Globus pallidus (tissue), 1 donor: ENCODE measurements at places on chromosomes 16 and 17.
A peak's percentile ranks its signal among the peaks of the same experiment; 100 is the strongest.

GRCh38 chr17:9470171-9470570, 105.4 kb downstream of the STX8 start:
- no peak for DNase-seq

- DNase-seq = no peak
Observed at GRCh38 chr17:46082257-46082656, 83.2 kb downstream of the STH start.

DNA sequence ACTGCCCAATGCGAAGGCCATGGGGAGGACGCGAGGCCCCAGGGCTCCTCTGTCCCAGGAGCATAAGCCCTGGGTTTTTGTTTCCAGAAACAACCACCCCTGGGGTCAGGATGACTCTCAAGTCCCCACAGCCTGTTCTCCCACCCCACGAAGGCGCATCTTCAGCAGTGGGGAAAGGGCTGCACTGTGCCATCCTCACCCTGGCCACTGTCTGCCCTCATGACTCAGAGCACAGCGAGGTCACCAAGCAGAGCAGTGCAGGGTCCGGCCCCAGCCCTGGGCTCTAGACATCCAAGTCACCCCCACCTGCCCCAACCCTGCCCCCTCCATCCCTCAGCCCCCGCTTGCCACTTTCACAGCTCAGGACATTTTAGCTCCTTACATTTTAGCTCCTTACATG, 22.7 kb upstream of the KSR1 start:
- DNase-seq = no peak

DNA sequence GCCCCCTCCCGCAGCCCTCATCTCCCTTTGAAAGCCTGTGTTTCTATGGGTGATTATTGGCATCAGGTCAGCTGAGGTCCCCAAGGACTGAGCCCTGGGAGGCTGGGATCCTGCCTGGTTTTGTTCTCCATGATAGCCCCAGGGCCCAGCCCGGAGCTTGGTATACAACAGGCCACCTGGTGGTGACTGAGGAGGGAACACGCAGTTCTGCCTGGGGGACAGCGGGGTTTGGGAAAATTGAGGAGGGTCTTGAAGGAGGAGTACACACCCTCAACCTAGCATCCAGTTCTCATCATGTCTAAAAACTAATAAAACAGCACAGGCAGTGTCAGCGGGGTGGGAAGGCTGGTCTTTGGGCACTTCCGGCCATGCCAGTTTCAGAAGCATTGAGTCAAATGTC, 335.1 kb downstream of the CPPED1 start:
- DNase-seq = no peak

- no peak for DNase-seq
Observed at GRCh38 chr17:49285716-49286115, 55.1 kb upstream of the PHOSPHO1 start.

DNA sequence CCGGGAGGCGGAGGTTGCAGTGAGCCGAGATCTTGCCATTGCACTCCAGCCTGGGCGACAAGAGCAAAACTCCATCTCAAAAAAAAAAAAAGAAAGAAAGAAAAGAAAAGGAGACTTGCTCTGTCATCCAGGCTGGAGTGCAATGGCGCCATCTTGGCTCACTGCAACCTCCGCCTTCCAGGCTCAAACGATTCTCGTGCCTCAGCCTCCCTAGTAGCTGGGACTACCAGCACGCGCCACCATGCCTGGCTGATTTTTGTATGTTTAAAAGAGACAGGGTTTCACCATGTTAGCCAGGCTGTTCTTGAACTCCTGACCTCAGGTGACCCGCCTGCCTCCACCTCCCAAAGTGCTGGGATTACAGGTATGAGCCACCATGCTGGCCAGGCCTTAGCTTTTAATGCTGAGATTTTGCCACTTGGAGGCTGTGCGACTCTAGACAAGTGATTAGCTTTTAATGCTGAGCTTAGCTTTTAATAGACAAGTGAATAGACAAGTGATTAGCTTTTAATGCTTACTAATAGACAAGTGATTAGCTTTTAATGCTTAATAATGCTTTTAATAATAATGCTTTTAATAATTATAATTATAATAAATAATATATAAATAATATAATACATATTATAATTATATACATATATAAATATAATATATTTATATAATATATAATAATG, 9.6 kb downstream of the LDAF1 start:
- DNase-seq = no peak

DNA sequence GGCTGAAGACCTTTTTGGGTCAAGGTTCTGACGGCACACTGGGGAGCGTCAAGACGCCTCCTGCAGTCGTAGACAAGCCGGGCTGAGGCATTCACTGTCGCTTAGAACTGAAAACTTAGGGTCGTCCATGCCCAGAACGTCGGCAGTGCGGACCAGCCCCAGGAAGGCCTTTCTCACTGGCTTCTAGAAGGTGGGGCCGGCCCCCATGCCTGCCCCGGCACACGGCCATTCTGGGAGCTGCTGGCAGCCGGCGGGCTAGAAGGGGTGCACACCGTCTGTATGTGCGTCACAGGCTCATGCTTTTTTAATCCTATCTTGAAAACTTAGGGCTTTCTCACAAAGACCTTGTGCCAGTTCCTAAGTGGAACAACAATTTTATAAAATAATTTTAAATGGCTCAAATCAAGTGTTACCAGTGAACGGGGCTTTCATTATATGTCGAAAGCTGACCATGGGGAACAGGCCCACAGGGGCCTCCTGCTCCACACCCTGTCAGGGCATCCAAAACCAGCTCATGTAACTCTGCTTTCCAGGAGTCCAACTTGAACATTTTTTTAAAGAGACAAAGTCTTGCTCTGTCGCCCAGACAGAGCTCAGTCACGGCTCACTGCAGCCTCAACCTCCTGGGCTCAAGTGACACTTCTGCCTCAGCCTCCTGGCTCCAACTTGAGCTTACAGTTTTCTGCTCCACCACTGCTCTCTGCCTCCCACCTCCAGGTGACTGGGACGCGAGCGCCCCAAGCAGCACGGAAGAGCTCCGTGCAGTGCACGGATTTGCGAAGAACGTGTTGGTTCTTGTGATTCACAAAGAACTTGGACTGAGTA, 111.2 kb downstream of the ANKRD11 start:
- no peak for DNase-seq

GRCh38 chr17:34862384-34862783, 98.9 kb downstream of the CCT6B start:
- DNase-seq = no peak

GRCh38 chr17:41546819-41547218, 18.7 kb upstream of the KRT19 start:
- no peak for DNase-seq

- peak; percentile 39 for DNase-seq
Observed at GRCh38 chr16:1105888-1106620, 10.0 kb upstream of the C1QTNF8 start.

DNA sequence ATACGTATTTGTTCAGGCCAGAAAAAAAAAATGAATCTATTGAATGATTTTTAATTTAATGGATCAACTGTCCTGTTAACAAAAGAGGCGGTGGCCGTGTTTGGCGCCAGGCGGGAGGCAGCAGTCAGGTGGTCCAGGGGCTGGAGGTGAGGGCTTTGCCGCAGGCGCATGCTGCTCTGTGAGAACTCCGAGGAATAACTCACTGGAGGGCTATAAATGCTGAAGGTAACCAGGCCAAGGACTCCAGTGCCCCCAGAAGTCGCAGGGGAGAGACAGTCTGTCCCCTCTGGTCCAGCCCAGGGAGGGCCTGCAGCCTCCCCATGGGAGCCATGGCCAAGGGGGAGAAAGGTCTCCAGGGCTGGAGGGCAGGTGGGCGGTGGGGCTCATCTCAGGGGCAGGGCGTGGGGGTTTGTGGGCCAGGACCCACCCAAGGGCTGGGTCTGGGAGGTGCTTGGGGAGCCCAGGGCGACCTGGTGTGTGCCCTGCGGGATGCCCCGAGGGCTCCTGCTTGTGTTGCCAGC, 7.1 kb upstream of the BAHCC1 start:
- no peak for DNase-seq

GRCh38 chr16:23317751-23318150, 15.6 kb downstream of the SCNN1B start:
- DNase-seq = no peak

- no peak for DNase-seq
Observed at GRCh38 chr16:8519179-8519578, 71.1 kb downstream of the TMEM114 start.

GRCh38 chr17:81324851-81325713, 30.0 kb upstream of the SLC38A10 start:
- DNase-seq = no peak

DNA sequence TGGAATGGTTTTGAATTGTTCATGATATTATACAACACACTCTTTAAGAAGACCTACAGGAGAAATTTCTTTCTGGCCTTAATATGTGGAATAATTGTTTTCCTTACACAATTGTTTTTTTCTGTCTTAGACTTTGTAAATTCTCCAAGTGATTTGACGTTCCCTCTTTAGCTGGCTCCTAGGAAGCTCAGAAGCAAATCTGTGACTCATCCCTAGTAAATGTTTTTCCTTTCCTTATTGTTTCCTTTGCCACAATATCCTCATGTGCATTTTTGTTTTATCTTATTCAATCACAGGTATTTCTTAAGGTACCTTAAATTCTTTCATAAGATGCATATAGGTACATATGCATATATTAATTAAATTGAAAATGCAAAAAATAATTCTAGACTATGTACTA, 13.5 kb downstream of the KIAA0753 start:
- DNase-seq = no peak

DNA sequence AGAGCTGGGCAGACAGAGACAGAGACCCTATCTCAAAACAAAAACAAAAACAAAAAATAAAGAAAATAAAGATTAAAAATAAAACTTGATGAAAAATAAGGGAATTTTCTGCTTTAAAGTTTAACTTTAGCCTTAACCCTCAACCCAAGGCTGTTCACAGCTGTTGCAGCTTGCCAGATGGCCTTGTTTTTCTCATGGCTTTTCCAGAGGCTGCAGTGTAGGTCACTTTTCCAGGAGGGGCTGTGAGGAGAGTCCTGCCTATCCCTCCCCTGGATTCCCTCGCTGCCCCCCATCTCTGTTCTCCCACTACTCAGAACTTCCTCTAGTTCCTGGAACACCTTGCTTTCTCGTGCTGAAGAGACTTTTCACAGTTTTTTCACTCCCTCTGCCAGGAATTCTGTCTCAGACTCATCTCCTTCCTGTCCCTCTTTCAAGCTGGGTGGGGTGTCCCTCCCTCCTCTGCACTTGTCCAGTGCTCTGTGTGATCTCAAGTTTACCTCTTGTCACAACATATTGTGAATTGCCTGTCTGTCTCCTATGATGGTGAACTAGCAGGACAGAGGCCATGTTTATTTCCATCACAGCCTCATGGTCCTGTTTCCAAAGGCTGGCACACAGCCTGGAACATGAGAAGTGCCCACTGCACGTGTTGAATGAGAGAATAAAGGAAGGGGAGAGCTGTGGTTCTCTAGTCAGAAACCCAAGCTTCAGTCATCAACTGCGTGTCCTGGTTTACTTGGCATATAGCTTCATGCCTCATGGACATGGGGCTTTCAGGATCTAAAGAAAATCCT, 69.9 kb upstream of the MSI2 start:
- peak; percentile 0 for DNase-seq

DNA sequence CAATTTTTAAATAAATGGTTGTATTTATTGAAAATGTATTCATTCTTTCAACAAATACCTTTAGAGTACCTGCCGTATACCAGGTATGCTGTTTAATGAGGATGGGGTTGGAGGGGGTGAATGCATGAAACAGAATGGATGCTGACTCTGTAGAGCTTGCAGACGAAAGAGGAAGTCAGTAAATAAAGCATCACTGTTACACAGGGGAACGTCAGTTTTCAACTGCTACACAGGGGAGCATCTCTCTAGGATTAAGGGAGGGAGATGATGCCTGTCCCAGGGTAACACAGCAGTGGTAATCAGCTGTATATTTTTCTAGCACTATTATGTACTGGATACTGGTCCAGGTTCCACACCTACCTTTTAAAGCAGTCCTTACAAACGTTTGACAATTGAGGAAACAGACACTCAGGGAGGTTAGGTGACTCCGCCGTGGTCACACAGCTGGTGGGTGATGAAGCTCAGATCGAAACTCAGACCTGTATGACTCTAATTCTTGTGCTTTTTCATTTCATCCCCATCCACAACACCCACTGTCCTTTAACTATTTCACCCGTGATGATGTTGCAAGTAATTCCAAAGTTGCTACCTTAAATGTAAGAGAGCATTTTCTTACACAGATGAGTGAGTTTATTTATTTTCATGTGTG, 452.1 kb upstream of the HSBP1 start:
- no peak for DNase-seq

GRCh38 chr16:64452446-64452845, 669.4 kb downstream of the CDH11 start:
- no peak for DNase-seq

DNA sequence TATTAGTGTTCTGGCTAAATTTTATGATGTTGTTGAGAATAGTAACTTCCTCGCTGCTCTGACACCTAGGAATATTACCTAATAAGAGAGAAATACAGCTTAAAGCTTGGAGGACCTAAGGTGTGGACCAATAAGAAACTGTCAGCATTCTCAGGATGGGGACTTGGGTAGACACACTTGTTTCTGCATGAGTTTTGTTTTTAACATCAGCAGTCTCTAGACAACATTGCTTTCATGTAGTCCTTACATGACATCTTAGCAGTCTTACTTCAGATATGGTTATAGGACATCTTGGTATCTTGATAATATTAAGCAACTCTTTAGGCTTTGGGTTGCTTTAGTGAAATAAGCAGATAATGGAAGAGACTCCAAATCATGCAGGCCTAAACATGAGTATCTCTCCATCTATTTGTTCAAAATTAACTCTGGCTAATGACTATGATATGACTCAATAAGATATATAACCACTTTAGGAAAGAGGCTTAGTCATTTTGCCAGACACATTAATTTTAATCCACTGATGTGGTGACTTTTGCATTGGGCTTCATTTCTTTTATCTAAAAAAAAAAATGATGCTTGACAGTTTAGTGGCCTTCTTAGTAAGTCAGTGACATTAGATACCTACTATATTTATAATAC, 84.5 kb downstream of the WNT3 start:
- no peak for DNase-seq

DNA sequence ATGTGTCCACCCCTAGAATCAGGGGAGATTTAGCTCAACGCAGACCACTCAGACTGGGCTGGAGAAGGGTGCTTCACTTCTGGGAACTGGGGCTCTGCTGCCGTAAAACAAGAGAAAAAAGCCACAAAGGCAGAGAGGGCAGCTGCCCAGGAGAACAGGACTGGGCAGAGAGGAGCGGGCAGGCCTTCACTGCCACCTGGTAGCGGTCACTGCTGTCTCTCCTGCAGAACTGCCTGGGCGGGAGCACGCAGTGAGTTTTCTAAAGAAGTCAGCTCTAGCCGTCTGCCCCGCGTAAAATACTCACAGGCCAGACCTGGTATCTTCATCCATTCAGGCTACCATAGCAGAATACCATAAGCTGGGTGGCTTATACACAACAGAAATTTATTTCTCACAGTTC, 103.8 kb downstream of the AMFR start:
- DNase-seq = no peak

DNA sequence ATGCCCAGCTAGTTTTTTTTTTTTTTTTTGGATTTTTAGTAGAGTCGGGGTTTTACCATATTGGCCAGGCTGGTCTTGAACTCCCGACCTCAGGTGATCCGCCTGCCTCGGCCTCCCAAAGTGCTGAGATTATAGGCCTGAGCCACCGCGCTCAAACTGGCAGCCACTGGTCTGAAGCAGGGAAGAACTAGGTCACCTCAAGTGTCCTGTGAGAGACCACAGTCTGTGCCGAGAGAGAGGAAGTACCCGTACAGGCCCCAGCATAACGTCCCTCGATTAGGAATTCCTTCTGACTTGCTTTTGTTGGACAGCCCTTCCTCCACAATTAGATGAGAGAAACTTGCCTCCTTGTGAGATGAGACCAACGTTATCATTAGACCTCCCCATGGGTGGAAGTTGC, 13.7 kb upstream of the CD300E start:
- no peak for DNase-seq

- DNase-seq = no peak
Observed at GRCh38 chr16:54931120-54932014, 702 bp downstream of the IRX5 start.
